Activated CD4-positive, alpha-beta T cell treated with anti-CD3 and anti-CD28 coated beads, Interleukin-2, amount 50 U/mL, for 4 hours (primary cell): ENCODE measurements at places on chromosomes 2 and 18.

- no peak for DNase-seq
Observed at GRCh38 chr18:7034924-7035323, 82.7 kb downstream of the LAMA1 start.

DNA sequence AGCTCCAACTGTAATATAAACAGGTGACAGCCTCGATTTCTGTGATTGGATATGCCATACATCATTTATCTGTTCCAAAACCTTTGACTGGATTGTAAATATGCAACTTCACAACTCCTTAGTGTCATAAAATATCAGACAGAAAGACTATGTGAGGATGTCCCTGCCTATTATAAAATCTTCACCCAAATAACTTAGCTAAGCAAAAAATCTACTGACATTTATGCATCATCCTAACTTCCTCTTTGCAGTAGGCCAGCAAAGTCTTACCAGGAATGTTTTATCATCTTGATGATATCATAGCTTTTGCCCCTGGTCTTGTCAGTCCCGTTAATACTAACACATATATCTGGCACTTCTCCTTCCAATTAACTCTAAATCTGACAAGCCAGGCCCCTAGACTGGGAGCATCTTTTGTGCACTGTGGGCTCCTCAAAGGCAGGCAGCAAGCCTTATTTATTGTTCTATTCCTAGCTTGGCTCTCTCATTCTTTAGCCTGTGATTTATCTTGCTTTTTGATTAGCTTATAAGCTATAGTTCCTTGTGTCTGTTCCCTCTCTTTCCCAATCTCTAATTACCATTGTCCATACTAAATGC is 356.5 kb upstream of the HNMT start:
- no peak for DNase-seq

GRCh38 chr2:129331638-129332037 is 647.8 kb upstream of the RAB6C start:
- DNase-seq, result no peak

DNA sequence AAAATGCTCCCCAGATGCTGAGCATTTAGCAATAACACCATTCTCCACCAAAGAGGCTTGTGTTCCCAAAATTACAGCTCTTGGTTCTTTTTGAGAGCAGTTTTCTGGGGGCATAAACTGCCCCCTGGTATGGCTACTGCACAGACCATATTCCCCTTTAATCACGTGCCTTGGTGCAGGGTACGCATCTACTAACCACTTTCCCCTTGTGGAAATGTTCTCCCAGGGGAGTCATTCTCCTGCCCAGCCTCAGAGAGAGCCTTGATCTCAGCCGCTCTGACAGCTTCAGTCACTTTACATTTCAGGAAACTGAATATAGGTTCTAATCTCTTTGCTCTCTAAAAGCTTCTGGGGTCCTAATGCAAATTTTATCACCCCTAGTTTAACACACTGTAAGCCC is 44.7 kb upstream of the EML6 start:
- no peak for DNase-seq

GRCh38 chr2:215357660-215358059 is 45.8 kb downstream of the ATIC start:
- DNase-seq, result no peak

- DNase-seq, result no peak
Observed at GRCh38 chr2:216526939-216527338, 28.3 kb downstream of the RPL37A start.

DNA sequence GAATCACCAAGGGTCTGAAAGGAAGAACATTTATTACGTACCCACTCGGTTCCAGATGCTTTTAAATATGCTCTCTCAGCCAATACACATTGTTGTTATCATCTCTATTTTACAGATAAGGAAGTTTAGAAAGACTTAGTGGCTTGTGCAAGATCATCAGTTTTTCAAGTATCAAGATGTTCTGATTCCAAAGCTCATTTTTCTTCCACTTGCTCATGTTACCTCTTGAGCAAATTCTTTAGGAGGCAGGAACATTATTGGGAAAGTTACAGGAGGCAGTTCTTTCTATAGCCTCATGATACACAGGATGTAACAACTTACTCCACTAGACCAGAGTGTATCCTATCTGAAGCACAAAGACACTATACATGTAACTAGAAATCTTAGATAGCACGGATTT is 65.0 kb upstream of the MMADHC start:
- no peak for DNase-seq

DNA sequence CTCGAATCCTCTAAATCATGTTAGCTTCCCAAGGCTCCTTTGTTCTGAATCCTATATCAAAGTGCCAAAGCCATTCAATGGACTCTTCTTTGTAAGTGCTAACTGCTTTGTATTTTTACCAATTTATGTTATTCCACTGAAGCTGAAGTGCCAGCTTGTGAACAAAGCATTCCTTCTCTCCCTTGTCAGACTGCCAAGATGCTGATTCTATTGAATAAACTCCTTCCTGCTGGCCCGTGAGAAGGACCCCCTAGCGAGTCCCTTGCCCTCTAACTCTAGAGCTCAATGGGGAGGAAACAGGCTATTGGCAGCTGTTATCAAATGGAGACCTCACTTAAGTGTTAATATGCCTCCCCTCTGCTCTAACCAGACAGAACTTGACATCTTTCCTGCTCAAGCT is 1097.9 kb upstream of the CNTNAP5 start:
- no peak for DNase-seq

DNA sequence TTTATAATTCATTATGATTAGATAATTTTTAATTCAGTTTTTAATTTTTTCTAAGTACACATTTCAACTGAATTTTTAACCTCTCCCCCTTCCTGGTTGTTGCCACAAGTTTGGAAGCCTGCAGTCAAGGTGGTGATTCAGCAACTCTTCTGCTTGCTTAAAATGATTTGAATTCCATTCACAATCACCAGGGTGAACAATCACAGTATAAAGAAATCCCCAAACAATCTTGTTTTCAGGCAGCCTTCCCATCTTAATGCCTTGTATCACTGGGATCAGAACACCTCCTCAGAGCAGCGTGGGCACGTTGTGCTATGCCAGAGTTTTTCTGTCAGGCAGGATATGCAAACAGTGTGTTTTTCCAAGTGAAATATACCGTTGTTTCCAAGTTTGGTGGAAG is 46.7 kb upstream of the BARD1 start:
- DNase-seq, result no peak

GRCh38 chr2:233519787-233520611 is 46.6 kb downstream of the USP40 start:
- DNase-seq, result no peak

- no peak for DNase-seq
Observed at GRCh38 chr2:205500065-205500464, 182.2 kb upstream of the NRP2 start.

GRCh38 chr2:150222379-150222778 is 265.1 kb downstream of the RND3 start:
- DNase-seq, result no peak

DNA sequence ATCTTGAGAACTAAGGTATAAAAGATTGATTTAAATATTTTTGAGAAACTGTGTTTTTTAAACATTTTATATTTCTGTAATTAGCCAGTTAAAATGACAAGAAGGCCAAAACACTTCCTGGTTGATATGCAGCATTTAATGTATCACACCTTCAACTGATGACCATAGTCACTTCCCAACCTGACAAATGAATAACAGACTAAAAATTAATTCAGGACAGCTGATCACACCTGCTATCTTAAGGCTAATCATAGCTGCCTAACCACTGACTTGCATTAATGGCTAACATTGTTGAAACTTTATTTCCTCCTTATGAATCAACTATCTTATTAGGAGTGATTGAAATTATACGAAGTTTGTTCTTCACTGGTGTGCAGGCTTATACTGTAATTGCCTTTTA is 125.8 kb upstream of the MSTN start:
- no peak for DNase-seq

- DNase-seq, result no peak
Observed at GRCh38 chr18:59744271-59744721, 47.1 kb upstream of the CCBE1 start.

DNA sequence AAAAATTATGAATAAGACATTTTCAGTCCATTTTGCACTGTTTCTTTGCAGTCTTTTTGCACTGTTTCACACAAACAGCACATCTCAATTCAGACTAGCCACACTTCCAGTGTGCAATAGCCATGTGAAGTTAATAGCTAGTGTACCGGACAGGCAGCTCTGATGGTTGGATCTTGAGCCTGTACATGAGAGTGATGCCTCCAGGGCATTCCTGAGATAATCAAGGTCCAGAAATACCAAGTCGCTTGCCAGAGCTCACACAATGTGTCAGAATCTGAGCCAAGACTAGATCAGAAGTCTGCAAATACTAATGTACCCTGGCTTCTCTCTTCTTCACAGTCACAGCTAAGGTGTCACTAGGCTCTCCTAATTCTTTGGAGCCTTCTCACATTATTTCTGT is 180.2 kb downstream of the OSR1 start:
- DNase-seq, result no peak

DNA sequence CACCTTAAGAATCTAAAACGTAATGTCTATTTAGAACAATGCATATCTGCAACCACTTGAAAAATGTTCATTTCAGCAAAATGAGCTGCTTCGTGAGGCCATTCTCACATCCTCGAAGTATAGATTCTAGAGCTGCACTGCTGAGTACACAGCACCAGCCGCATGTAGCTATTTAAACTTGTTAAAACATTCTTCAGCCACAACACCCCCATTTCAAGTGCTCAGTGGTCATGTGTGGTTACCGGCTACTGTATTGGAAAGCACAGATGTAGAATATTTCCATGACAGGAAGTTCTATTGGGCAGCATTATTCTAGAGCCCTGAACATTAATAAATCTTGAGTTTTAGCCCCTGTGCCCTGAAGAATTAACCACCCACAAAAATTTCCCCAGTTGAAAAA is 35.0 kb downstream of the SUMO1 start:
- no peak for DNase-seq

- no peak for DNase-seq
Observed at GRCh38 chr18:44680273-44681075, at the start of gene SETBP1. Gene SETBP1, plus strand, starts transcription at chr18:44680888. Its CDS starts 20,459 bp downstream, at chr18:44701347.

DNA sequence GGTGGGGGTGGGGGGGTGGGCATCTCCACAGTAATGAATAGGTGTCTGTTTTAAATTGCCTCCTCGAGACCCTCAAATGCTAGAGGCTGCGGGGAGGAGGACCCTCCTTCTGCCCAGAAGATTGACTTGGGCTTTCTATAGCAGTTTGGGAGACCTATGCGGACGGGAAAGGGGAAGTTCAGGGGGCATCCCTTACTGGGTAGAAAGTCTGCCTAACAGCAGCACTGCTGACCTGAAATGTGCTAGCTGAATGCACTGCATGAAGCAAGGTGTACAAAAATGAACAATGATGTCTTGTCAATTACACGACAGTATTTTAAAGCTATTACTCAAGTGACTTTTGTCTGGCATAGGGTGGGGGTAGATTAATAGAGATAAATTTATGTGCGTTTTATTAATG is 2.5 kb downstream of the DCC start:
- no peak for DNase-seq
